Activated gamma-delta T cell (primary cell): ENCODE measurements at places on chromosomes 2 and 18.

GRCh38 chr2:219334076-219334475 is 1.5 kb upstream of the RESP18 start:
- no peak for DNase-seq

GRCh38 chr2:196984903-196985302 is 58.4 kb upstream of the PGAP1 start:
- DNase-seq = no peak

GRCh38 chr2:219477815-219478214 is 20.9 kb upstream of the GMPPA start:
- no peak for DNase-seq

DNA sequence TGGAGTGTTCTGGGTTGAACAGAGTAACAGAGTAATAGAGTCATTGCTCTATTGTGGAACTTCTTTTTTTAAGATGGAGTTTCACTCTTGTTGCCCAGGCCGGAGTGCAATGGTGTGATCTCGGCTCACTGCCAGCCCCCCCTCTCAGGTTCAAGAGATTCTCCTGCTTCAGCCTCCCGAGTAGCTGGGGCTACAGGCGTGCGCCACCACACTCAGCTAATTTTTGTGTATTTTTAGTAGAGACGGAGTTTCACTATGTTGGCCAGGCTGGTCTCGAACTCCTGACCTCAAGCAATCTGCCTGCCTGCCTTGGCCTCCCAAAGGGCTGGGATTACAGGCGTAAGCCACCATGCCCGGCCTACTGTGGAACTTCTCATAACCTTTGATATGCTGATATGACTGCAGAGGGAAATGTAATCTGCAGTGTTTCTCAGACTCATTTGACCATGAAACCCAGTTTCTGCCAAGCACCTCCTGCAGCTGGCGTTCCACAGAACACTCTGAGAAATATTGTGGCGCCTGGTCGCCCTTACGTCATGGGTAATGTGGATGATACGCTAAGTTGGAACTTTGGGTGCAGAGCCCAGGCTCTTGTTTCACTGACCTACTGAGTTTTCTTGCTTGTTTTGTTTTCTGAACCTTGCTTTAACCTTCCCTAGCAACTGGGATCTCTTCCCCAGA is 213.8 kb downstream of the BCL2 start:
- DNase-seq = no peak

DNA sequence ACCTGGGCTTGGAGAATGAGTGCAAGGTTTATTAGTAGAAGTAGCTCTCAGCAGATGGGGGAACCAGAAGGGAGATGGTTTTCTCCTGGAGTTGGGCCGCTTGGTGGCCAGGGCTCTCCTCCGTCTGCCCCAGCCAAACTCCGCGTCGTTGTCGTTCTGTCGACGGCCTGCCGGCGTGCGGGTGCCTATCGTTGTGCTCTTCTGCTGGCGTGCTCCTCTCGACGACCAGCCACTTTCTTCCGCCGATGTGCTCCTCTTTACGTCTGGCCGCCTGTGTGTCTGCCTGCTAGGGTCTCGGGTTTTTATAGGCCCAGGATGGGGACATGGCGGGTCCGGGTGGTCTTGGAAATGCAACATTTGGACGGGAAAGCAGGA is 119.1 kb downstream of the BMPR2 start:
- DNase-seq = no peak

- DNase-seq = no peak
Observed at GRCh38 chr2:126302043-126302442, 353.9 kb upstream of the GYPC start.

- DNase-seq = no peak
Observed at GRCh38 chr2:218228366-218229090, 11.5 kb downstream of the ARPC2 start.

- DNase-seq = no peak
Observed at GRCh38 chr2:3376821-3377220, 797 bp downstream of the EIPR1 start.

- no peak for DNase-seq
Observed at GRCh38 chr2:9336241-9336575, 87.1 kb downstream of the ITGB1BP1 start.

GRCh38 chr2:26537069-26537825 is 59.3 kb upstream of the OTOF start:
- DNase-seq = no peak

DNA sequence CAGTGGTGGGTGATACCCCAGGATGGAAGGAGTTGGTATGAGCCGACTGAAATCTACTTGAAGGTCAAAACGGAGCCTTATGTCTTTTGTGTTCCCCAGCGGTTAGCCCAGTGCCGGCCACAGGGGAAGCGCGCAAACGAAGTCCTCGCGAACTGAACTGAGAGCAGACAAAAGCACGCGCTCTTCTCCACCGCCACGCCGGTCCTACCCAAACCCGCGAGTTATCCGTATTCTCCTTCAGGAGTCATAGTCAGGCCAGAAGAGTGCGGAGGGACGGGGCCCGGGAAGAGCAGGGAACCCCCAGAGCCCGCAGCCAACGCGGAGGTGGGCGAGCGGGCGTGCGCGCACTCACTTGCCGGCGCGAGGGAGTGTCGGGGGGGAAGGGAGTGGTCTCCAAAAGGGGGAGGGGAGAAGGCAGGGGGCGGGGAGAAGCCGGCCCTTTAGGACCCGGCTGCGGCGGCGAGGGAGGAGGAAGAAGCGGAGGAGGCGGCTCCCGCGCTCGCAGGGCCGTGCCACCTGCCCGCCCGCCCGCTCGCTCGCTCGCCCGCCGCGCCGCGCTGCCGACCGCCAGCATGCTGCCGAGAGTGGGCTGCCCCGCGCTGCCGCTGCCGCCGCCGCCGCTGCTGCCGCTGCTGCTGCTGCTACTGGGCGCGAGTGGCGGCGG is at the start of gene IGFBP2:
Gene IGFBP2, plus strand, starts transcription at position 469 of the 664 bp plus-strand sequence. Its CDS starts 104 bp downstream, at position 573.
- DNase-seq = no peak

DNA sequence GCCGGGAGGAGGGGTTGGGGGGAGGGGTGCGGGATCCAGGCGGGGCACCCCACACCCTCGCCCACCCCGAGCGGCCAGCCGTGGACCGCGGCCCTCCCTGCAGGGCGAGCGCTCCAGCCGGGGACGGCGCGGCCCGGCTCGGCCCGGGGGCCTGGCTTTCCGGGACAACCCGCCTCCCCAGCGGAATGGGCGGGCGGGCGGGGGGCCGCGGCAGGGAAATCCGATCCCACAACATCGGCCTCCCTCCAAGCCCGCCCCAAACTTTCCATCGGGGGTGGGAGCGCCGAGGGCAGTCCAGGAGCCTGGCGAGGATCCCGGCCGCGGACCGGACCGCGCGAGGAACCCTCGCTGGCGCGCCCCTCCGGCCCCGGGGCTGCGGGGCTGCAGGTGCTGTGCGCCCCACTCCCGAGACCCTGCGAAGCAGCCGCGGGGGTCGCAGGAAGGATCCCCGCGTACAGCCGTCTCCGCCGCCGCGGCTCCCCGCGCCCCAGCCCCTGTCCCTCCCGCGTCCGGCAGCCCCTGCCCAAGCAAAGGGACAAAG is 529 bp downstream of the SEMA4C start:
- DNase-seq = peak; percentile 24

DNA sequence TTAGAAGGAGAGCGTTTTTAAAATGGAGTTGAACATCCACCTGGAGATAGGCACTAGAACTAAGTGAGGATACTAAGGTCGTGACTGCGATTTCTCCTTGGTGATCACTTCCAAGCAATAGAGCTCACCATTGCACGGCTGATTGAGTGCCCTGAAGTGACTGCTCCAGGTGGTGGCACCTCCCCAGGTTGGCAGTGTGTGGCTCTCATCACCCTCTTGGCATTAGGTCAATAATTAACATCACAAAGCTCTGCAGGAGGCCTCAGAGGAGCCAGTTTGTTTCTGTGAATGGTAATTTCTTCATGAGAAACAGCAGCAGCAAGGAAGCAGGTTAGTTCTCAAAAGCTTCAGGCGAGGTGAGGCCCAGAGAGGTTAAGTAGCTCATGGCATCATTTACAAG is 259.6 kb downstream of the CLIP4 start:
- DNase-seq = no peak

- no peak for DNase-seq
Observed at GRCh38 chr18:8812631-8813030, 107.3 kb downstream of the MTCL1 start.

GRCh38 chr2:180776921-180777320 is 203.5 kb upstream of the UBE2E3 start:
- no peak for DNase-seq

DNA sequence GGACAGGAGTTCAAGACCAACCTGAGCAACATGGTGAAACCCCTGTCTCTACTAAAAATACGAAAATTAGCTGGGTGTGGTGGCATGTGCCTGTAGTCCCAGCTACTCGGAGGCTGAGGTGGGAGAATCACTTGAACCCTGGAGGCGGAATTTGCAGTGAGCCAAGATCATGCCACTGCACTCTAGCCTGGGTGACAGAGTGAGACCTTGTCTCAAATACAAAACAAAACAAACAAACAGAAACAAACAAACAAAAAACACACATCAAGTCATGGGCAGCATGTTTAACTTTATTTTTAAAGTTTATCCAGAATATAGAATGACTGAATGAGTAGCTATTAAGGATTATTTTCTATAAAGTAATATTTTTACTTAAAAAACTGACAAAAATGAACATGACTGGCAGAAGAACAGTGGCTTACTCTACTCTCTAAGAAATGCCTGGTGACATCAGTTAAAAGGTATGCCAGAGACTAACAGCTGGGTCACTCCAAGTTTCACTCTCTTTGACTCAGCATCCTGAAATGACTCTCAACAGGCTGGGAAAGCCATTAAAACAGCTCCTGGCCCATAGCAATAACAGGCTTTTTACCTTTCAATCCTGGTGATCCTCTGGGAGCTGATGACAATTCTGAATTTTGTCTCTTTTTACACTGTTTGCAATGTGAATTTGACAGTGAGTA is 281.6 kb upstream of the STON1 start:
- no peak for DNase-seq

DNA sequence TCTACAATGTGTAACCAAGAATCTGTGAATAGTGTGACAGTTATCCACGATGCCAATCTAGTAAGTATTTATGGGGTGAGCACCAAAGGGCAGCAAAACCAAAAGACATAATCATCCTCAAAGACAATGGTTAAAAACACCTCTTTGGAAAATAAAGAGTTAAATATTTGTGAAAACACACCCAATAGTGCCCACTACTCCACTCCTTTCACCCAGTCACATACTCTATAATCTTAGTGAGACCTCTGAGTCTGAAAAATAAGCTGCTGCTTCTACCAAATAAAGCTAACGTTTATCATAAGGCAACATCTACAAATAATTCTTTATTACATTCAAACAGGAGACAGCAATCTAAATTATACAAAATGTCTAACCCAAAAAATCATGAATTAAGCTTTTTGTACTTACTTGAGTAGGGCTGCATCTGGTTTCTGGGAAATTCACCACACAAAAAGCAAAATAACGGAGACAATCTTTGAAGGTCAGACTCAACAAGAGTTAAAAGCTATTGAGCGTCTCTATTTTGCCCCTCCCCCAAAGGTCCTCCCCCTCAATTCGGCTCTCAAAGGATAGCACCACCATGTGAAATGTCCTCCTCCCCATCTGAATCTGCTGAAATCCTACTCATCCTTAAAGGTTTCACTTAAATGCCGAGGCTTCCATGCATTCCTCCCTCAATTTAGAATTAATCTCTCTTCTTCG is 2.0 kb downstream of the RAPH1 start:
- no peak for DNase-seq

DNA sequence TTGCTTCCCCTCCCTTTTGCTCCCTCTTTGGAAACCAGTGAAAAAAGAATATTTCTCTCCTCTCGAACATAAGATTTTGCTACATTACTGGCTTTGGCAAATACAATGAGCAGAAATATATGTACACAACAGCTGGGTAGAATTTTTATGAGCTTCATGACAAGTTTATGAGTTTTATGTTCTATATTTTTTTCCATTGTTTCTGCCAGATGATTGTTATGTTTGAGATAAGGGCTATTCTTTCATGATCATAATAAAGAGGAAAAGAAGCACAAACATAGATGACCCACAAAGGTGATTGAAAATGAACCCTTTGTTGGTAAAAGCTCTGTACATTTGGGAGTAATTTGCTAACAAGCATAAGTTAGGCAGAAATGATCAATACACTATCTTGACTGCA is 14.8 kb upstream of the TFPI start:
- DNase-seq = no peak

DNA sequence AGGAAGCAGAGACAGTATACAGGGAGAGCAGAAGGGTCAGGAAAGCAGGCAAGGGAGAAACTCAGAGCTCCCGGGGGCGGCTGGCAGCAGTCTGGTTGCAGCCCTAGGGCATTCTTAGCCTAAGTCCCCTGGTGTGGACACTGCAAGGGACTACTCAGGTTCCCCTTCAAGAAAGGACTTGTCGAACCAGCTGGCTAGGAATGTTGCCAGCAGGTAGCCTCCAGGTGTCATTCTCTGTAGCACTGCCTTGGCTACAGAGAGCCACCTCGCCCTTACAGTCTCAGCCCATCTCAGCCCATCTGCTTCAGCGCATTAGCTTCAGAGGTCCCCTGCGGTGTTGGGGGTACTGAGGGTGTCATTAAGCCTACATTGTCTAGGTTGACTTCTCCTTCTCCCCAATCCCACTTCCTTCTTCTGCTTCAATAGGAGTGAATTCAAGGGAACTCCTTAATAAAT is 11.3 kb upstream of the TMSB10 start:
- DNase-seq = no peak

GRCh38 chr2:240922982-240923537 is 16.9 kb downstream of the CROCC2 start:
- no peak for DNase-seq

- no peak for DNase-seq
Observed at GRCh38 chr2:233436691-233437438, 82.6 kb downstream of the DGKD start.

DNA sequence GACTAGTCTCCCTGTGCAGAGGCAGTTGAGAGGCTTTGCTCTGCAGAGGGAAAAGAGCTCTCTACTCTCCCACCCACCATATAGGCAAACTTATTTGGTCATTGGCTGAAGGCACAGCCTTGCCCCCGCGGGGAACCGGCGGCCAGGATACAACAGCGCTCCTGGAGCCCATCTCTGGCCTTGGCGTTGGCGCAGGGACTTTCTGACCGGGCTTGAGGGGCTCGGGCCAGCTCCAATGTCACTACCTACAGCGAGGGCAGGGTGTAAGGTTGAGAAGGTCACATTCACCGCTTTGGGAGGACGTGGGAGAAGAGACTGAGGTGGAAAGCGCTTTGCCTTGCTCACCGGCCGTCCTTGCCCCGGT is 2.2 kb downstream of the ONECUT2 start:
- no peak for DNase-seq

GRCh38 chr2:198283146-198283545 is 478.8 kb downstream of the PLCL1 start:
- DNase-seq = no peak

DNA sequence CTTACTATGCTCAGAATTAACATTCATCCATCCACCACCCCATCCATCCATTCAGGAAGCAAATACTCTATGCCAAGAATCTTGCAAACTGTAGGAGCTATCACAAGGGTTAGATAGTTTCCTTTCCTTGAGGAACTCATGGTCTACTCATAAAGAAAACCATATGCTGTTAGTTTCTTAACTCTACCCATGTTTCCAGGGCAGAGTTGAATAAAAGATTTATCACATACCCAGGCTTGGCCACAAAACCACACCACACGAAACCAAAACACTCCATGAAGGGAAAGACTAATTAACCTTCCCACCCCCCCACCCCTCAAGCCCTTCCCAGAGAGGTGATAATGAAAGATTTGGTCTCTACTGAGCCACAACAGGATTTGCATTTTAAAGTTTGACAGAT is 23.7 kb upstream of the MSGN1 start:
- no peak for DNase-seq

- no peak for DNase-seq
Observed at GRCh38 chr2:152054593-152054992, 44.3 kb downstream of the CACNB4 start.

- no peak for DNase-seq
Observed at GRCh38 chr2:35741556-35741955, 614.0 kb upstream of the CRIM1 start.
